Ureter (tissue), 1 donor: ENCODE measurements at places on chromosomes 11 and 22. TPM values are rescaled to one million over a fixed set of nuclear protein-coding genes. Genes with fewer than 3 reads are reported as not detected.

Gene APOA5
- not detected for total RNA-seq

Gene SMTNL1
- not detected for total RNA-seq

Gene DBX1
- not detected for total RNA-seq

Gene GRIA4
- total RNA-seq: not detected

Gene RPLP2
- 2,024 TPM for total RNA-seq

Gene PNPLA3
- 0.75 TPM for total RNA-seq

Gene NXPE1
- not detected for total RNA-seq

Gene UBQLNL
- total RNA-seq: 1.4 TPM

Gene MMP12
- total RNA-seq: not detected

Gene CRYAB
- total RNA-seq: 106 TPM

- DNase-seq: no peak
Observed at GRCh38 chr11:106224172-106224571, 146.7 kb downstream of the AASDHPPT start.

DNA sequence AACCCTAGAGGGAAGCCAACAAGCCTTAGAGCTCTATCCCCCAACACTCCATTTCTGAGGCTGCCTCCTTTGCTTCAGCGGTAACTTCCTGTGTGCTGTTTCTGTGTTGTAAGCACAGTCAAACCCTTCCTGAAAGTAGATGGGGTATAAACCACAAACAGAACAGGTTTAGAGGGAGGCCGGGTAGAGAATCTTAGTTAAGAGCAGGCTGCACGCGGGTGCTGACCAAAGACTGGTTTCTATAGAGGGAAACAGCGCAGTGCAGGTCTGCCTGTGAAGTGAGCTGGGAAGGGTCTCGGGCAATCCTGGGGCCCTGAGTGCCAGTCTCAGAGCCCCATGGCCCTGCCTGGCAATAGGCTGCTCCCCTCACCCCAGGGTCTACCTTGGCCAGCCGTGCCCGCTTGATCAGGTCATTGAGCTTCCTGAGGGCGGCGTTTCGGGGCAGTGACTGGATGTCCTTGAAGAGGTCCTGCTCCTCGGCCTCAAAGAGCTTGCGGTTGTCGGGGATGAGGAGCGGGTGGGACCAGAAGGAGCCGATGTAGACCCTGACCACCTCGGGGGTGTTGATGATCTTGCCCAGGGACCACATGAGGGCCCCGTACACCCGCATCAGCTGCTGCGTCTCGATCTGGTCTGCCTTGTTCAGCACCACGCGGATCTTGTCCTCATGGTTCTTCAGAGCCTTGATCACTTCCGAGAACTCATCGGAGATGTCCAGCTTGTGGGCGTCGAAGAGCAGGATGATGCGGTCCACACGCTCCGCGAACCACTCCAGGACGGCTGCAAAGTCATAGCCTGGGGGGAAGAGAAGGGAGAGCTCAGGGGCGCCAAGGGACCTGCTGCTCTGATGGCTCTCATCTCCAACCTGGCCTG is 15.3 kb upstream of the CDC42BPG start:
- DNase-seq: no peak

- no peak for DNase-seq
Observed at GRCh38 chr22:23384923-23385677, 195.0 kb downstream of the IGLL1 start.

DNA sequence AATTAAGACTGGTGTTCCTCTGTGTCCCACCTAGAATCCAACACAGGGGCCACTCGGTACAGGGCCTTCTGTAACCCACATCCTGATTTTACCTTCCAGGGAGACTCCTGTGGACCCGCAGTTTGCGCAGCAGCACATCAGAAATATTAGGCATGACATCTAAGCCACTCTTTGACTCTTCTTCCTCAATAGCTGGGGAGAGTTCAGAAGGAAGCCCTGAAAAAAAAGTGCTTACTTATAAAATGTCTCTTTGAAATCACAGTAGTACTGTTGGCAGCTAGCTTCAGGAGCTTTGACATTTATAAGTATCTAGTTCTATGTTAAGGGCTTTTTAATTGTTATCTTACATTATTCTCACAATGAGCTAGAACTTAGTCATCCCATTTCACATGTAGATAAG is 41.2 kb upstream of the LYVE1 start:
- no peak for DNase-seq

DNA sequence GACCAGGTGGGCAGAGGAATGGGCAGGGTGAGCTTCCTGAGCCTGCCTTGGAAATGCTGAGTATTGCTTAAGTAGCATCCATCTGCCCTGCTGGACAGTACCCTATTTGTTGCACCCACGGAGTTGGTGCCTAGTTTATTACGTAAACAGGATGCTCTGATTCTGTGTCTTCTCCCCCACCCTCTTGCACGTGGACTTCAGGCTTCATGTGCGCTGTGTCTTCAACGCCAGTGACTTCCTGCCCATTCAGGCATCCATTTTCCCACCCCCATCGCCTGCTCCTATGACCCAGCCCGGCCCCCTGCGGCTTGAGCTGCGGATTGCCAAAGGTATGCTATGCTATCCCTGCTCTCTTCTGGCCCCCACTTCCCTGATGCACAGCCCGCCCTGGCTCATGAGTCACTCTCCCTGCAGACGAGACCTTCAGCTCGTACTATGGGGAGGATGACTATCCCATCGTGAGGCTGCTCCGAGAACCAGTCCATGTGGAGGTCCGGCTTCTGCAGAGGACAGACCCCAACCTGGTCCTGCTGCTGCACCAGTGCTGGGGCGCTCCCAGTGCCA is 5.7 kb downstream of the ZP1 start:
- no peak for DNase-seq

GRCh38 chr11:77833302-77833701 is 12.4 kb downstream of the AAMDC start:
- DNase-seq: no peak

DNA sequence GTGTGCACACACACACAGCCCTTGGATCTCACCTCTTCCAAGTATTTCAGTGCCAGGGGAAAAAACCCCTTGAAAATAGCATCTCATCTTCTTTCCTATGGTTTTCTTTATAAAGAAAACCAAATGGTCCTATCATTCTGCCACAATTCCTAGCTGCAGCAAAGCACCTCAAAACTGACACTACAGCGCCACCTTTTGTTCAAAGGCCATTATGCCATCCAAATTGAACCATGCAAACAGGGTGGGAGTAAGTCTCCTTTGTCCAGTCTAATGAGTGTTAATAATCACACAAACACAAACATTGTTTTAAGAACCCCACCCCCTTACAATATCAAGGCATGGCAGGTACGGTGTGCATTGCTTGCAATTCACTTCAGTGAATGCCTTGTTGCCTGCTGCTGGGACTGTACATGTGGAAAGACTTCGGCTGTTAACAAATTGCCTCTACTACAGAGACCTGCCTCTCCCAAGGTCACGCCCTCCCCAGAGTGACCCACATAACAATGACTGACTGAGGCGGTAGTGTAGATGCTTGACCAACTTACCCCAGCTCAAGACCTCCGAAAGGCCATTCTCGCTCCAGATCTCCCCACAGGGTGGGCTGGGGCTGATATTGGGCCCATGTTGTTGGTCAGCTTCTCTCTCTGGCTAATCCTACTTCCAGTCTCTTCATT is 31.7 kb downstream of the FAM181B start:
- no peak for DNase-seq

DNA sequence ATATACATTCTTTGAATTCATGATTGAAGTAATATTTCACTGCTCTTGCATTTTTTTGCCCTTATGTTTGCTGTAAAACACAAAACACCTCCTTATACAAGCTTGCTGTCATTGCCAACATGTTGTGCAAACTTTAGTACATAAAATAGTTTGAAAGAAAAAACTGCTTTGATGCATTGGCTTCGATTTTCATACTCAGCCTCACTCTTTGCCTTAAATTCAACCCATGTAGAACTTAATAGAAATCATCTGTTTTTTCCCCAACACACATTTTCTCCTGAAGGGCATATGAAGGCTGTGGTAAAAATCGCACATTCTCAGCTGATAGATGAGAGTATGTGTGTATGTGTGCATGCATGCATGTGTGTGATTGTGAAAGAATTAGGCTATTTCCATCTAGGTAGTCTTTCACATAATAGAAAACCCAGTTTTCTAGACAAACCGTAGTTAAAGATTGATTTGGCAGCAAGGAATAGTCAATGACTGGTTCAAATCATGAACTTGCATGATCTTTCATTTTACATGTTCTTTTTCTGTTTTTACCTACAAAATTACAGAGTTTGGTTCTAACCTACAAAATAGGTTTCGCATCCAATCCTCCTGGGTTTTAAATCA is 72.8 kb upstream of the MTMR2 start:
- DNase-seq: no peak

- DNase-seq: no peak
Observed at GRCh38 chr11:40337118-40337517, 1122.3 kb downstream of the LRRC4C start.

DNA sequence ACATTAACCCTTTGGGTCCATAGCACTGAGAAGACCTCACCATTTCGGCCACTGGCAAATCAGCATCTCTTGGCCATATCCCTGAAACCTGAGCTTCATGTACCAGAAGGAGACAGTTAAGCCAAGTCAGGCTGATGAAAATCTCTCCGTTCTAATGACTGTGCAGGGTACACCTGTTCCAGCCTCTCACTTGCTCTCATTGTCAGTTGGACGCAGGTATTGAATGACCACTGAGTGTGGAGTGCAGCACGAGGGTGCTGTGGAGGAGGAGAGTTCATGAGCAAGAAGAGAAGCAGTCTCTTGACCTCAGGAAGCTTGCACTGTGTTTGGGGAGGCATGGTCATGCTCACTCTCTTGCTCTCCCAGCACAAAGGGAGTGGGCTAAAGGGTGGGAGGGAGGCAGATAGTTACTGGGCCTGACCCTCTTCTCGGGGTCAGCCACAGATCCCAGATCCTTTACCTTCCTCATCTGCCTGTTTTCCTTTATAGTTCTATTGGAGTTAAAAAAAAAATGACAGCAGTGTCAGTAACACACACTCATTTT is 65.2 kb downstream of the ZBTB16 start:
- DNase-seq: no peak

- no peak for DNase-seq
Observed at GRCh38 chr22:39496131-39496838, 5.8 kb upstream of the MIEF1 start.

- DNase-seq: no peak
Observed at GRCh38 chr11:119750056-119750455, 21.1 kb upstream of the NECTIN1 start.

GRCh38 chr11:27619763-27620335 is 80.4 kb downstream of the BDNF start:
- no peak for DNase-seq

DNA sequence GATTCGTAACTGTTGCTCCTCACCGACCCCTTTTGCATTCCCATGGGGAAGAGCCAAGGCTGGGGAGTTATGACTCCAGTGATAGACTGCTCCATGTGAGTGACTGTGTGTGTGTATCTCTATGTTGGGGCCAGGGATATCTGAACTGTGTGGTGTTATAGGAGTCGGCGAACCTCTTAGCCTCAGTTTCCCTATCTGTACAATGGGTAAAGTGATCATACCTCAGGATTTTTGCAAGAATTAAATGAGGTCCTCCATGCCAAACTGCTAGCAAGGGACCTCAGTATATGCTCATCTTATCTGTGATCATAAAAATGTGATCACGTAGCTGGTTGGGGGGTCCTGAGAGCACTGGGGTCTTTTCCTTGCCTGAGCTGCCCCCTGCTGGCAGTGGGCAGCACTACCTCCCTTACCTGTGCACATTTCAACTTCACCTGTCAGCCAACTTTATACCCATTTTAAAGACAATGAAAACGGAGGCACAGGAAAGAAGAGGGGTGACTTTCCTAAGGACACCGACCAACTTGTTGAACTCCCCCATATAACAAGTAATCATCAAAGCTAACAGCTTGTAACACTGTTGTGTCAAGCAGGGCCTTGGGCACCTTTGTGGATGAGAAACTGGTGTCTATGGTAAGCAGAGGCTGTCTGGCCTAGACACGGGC is 1.4 kb upstream of the DPP3 start:
- DNase-seq: no peak

DNA sequence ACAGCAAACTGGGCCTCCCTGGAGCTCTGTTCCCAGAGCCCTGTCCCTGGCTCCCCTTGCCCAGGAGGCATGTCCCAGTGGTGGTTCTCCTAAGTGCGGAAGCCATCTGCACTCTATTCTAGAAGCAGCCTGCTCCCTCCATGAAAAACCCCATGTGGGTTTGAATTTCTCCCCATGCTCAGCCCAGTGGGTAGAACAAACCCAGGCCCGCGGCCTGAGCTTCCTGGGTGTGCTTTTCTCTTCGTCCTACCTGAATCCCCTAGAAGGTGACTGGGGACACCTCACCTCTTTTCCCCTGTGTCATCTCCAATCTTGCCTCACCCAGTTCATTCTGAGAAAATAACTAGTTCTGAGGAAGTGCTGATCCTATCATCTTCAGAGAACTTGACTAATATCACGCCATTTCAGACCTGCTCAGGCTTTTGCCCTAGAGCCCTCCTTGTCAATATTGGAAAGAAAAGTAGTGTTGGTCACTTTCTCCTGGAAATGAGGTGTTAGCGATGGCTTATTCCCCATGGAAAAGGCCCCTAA is 15.9 kb downstream of the IL10RA start:
- no peak for DNase-seq

DNA sequence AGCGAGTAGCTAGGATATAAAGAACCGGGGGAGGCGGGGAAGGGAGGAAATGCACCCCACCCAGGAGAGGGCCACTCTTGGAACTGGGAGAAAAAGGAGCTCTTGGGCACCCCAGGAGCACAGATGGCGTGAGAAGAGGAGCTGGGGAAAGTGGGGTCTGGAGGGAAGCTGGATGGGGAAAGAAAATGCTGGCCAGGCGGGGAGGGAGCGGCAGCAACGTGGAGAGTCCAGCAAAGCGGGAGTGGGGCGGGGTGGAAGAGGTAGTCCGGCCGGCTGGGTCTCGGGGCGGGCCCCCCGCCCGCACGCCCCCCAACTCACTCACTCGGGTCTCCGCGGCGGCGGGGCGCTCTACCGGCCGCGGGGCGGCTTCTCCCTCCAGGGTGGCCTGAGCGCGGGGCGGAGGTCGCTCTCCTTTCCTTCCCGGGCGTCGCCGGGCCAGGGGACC is 522 bp downstream of the TOB2 start:
- peak; percentile 61 for DNase-seq

GRCh38 chr22:48417225-48418070 is 1410.2 kb downstream of the BRD1 start:
- DNase-seq: no peak

- no peak for DNase-seq
Observed at GRCh38 chr11:101777476-101777875, 137.3 kb upstream of the CEP126 start.

DNA sequence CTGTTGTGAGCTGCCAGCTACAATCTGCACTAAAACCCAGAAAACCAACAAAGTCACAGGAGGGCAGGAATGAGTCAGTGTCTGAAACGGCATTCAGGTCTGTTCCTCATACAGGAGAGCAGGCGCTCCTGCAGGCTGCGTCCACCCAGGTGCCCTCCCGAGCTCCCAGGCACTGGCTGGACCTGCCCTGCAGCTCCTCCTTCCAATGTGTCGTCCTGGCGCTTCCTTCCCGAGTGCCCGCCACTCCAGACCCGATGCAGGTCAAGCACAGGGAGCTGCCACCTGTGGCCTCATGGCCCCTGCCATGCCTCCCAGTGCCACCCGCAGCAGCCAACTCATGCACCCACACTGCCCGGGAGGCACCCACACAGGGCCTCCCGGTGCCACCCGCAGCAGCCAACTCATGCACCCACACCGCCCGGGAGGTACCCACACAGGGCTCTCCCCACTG is 12.0 kb downstream of the BRD1 start:
- no peak for DNase-seq

GRCh38 chr11:17389211-17389956 is 925 bp upstream of the KCNJ11 start:
- peak; percentile 80 for DNase-seq

- no peak for DNase-seq
Observed at GRCh38 chr11:9285850-9286587, 20.9 kb upstream of the DENND5A start.
